ENCODE measurements at places on chromosomes 2 and 18.

- DNase-seq: no peak
Observed at GRCh38 chr2:69950241-69950640, 11.2 kb downstream of the ASPRV1 start.

DNA sequence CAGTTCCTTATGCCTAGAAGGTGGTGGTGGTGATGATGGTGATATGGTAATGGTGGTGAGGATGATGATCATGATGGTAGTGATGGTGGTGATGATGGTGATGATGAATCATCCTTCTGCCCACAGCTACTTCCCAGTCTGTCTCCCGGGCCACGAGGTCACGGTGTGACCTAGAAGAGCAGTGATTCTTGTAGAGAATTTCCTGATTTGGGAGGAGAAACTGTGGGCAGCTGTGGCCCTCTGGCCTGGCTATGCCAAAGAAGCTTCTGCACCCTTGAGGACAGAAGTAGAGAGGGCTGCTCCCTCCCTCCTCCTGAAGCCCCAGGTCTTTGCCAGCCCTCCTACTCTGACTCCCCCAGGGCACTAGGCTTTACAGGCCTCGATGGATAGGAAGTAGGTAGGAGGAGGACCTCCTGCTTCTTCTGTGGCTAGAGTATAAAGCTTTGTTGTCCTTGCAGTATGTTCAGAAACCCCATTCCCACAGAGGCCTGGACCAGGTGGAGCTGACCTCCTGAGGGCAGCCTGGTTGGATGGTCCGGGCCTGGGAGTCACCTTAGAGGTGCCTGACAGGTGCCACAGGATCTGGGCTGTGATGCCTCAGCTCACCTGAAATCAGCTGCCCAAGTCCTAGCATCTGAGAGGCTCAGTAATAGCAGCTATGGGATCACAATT is 57.9 kb upstream of the EPAS1 start:
- DNase-seq: peak; percentile 22

GRCh38 chr2:239866778-239867177 is 158.4 kb downstream of the NDUFA10 start:
- no peak for DNase-seq

GRCh38 chr2:3587021-3587420 is 7.9 kb upstream of the COLEC11 start:
- DNase-seq: no peak

DNA sequence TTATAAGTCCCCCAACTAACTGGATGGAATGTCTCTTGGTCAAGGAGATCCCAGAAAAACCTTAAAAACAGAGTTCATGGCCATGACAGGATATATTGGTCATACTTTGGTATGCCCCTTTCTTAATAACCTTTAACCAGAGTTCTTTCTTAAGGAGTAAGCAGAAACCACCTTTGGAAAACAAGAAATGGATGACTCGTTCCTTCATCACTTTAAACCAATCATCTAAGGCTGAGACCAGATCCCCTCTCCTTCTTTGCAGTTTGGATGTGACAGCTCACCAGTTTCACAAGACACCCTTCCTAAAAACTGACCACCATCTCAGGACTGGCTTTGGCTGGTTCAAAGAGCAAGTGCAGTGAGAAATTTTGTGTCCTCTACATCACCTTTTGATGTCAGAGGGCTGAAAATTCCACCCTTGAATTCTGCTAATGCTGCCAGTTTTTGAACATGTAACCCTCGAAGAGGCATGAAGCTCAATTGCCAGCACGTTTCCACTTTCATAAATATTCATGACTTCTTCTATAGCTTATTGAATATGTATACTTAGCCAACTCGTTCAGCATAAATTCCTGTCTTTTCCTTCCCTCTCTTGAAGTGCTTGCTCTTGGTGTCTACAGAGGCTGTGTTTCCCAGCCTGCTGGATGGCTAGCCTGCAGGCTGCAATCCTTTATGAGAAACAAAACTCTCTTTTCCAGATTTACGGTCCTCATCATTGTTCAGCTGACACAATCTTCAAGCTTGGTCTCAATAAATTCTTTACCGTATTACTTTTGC is 1323.5 kb upstream of the TMEFF2 start:
- DNase-seq: no peak

GRCh38 chr2:174914853-174915760 is 90.1 kb downstream of the CHN1 start:
- no peak for DNase-seq

DNA sequence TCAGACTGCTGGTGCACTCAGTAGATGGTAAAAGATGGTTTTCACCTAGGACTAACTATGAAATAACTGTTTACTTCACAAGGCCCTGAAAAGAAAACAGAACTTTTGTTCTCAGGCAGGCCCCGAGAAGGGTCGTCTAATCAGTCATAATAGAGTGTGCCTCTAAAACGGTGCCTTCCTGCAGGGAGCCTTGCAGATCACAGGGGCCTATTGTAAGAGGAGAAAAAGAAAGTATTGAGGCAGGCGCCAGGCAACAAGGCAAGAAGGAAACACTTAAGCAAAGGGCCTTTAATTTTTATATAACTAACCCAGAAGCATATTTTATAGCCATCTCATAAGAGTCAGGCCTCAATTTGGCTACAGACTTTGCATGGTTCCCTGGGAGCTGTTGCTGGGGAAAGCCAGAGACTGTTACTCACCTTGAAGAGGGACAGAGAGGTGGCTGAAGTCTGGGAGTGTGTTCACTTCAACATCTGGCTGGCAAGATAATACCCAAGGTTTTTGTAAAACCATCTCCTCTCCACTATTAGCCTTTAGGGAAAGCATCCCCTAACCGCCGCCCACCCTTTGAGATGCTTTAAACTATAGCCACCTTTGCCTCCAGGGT is 117.1 kb downstream of the PRPF40A start:
- DNase-seq: no peak

DNA sequence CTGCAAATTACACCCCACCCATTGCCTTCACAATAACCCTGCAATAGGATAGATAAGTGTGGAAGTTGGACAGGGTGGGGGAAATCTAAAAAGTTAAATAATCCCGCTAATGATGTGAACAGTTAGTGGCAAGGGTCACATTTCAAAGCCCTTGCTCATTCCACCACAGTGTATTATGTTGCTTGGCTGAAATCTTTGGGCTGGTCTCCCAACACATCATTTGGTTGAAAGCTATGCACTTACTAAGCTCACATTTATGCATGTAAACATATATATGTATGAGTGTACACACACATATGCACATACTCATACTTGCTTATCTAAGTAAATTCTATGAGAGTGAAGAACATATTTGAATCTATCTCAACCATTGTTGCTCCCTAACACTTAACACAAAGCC is 197.8 kb downstream of the RDH14 start:
- no peak for DNase-seq

- no peak for DNase-seq
Observed at GRCh38 chr2:100954044-100954420, 48.1 kb upstream of the RPL31 start.

DNA sequence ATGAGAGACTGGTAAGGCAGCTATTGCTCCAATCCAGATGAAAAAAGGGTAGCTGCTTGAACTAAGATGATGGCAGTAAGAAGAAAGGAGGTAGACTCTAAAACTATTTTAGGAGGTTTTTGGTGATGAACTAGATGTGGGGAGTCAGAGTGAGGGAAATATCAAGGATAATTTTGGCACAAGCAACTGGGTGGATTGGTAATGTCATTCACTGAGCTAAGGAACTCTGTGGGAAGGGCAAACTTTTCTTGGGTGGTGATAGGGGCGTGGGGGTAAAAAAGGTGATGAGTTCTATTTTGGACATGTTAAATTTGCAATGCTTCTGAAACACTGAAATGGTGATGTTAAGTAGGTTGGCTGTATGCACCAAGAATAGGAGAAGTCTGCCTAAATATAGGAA is 19.3 kb downstream of the PAIP2B start:
- DNase-seq: no peak

DNA sequence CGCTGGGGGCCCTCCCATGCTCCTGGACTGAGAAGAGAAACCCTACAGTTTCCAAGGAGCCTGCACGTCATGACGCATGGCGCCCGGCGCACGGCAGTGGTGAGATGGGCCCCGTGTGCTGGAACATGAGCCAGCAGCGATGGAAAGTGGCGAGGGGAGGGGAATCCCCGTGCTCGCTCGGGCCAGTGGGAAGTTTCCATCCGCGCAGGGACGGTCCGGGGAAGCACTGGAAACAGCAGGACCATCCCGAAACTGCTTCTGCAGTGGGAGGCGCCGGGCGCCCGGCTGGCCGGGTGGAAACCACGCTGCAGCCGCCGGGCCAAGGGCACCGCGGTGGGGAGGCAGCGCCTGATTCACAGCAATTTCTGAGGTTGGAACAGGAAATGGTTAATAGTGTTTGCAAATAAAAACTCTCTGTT is 4.9 kb upstream of the PDCD1 start:
- DNase-seq: peak; percentile 83

- no peak for DNase-seq
Observed at GRCh38 chr18:28529644-28530043, 352.7 kb upstream of the CDH2 start.

DNA sequence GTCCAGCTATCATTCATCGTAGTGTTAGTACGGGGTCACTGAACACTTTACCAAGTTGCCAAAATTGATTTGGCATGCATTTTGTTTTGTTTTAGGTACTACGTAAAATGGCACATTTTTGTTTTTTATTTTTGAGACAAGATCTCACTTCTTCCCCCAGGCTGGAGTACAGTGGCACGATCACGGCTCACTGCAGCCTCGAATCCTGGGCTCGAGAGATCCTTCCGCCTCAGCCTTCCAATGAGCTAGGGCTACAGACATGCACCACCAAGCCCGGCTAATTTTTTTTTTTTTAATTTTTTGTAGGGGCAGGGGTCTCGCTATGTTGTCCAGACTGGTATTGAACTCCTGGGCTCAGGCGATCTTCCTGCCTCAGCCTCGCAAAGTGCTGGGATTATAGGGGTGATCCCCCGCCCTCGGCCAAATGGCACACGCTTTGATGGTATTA is 786 bp downstream of the TAF1B start:
- DNase-seq: no peak

DNA sequence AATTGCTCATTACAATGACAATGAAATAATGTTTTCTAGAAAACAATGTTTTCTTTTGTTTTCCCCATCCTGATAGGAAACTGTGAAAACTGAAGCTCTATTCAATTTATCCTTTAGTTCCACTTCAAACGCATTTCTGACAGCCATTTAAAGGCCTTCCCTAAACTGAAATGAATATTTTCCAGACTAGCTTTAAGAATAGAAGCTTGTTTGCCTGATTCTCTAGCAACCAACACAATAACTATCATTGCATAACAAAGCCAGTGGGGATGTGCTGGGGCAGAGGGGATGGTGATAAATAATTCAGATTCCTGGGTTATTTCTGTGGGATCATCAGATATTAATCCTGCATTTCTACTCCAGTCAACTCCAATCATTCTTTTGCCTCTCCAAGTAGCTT is 427.1 kb downstream of the RND3 start:
- DNase-seq: no peak

GRCh38 chr18:42828881-42829280 is 286.6 kb downstream of the RIT2 start:
- DNase-seq: no peak

DNA sequence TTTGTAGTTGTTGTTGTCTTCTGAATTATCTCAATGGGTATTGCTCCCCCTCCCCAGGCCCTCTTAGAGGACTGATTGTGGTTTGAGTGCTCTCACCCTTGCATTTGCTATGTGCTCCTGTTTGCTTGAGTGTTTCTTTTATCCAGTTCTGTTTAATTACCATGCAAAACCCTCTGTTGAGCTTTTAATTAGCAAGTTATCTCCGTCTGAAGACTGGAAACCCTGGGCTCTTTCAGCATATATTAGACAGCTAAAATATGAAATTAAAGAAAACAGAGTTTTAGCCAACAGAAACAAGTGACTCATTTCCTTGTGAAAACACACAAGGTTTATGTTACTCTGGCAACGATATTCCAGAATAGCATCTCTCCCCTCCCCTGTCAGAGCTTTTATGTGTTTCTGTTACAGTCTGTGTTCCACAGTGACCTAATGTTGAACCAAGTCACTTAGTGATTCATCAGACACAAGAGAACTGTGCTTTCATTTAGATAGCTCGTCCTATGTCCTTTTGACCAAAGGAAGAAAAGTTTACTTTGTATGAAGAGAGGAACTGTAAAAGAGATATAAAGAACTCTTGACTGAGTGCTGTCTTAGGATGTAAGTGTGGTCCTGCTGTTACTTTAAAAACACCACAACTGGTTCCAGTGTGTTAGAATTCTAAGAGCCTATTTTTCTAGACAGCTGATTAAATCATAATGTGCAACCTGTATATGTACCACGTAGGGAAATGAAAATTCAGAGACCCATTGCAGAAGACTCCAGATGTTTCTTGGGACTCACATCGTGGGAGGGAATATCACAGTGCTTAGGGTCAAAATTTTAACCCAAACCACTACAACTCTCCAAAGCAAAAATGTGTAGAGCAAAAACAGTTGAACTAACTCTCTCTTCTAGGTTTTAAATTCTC is 172.8 kb upstream of the RBMS1 start:
- no peak for DNase-seq

DNA sequence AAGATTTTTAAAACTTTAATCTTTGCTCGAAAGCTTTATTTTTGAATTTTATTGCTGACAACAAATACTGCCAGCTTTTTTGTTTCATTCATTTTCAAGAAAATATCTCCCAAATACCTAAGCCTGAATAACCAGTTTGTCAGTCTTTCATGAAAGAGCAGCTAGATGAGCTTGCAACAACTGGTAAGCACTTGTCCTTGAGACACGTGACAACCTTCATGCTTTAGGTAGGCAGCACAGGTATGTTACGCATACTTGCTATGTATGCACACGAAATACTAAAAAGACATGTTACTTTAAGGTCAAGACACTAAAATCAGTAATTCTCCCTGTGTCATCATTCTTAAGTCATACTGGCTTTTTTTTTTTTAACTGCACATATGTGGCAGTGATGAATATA is 12.3 kb downstream of the CEBPZ start:
- DNase-seq: no peak

GRCh38 chr2:23903034-23903433 is 23.9 kb downstream of the ATAD2B start:
- DNase-seq: no peak

DNA sequence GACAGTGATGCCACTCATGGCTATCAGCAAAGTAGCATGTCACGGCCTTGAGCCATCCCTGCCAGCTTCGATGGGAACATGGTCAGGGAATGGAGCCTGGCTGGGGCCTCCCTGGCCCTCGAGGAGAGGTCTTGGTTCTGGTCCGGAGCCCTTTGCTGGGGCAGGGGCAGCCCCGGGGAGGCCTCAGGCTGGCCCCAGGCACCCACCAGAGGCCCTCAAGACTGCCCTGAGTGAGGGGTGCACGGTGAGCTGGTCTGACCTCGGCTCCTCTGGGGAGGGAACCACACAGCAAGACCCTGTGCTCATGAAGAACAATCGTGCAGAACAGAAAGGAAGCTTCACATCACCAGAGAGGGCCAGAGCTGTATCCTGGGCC is 75.2 kb upstream of the OTOS start:
- DNase-seq: no peak

Measured in stimulated activated CD4-positive, alpha-beta T cell treated with anti-CD3 and anti-CD28 coated beads, Interleukin-12 subunit alpha, Interleukin-12 subunit beta, amount 100 ng/mL, for 48 hours (primary cell).